ENCODE measurements at places on chromosomes 4 and X.

- DNase-seq: no peak
Measured at GRCh38 chrX:132444936-132445335, 43.9 kb downstream of the MBNL3 start.

GRCh38 chr4:186201535-186202230, 10.3 kb downstream of the CYP4V2 start:
- DNase-seq: peak; percentile 86

GRCh38 chrX:153639177-153640044, 7.6 kb upstream of the DUSP9 start:
- no peak for DNase-seq

- DNase-seq: no peak
Measured at GRCh38 chrX:46898207-46898606, 14.0 kb upstream of the JADE3 start.

- no peak for DNase-seq
Measured at GRCh38 chr4:123159479-123159878, 237.1 kb upstream of the NUDT6 start.

DNA sequence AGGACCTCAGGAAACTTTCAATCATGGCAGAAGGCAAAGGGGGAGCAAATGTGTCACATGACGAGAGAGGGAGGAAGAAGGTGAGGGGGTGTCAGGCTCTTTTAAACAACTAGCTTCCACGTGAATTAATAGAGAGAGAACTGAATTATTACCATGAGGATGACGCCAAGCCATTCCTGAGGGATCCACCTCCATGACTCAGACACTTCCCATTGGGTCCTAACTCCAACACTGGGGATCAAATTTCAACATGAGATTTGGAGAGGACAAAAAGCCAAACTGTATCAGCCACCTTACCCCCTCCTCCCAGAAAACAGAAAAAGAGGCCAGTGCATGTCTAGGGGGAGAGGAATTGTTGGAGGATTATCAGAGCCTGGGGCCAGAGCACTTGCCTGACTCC, 40.4 kb upstream of the LAS1L start:
- no peak for DNase-seq

- DNase-seq: no peak
Measured at GRCh38 chrX:133175605-133176004, 42.5 kb downstream of the TFDP3 start.

- DNase-seq: no peak
Measured at GRCh38 chr4:112152521-112152920, 7.3 kb downstream of the FAM241A start.

- no peak for DNase-seq
Measured at GRCh38 chr4:119581190-119581873, 47.3 kb downstream of the PDE5A start.

GRCh38 chrX:72621163-72621562, 48.5 kb upstream of the HDAC8 start:
- DNase-seq: no peak

GRCh38 chr4:55021214-55021613, 104.2 kb downstream of the KDR start:
- DNase-seq: no peak

- DNase-seq: no peak
Measured at GRCh38 chrX:79094075-79094832, 50.2 kb upstream of the GPR174 start.

- no peak for DNase-seq
Measured at GRCh38 chrX:121103381-121103780, 56.0 kb downstream of the GLUD2 start.

DNA sequence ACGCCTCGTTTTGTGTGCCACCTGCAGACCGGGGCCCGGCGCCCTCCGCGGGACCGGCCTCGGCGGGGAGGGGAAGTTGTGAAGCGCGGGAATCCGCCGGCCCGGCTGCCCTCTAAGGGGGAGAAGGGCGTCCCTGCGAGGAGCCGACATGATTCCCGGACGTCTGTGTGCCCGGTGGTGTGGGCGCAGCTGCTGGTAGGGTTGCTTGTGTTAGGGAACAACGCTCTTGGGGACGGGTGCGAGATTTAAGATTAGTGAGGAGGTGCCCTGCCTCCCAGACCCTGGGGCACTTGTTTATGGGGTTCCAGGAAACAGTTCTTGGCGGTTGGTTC, 627 bp downstream of the CDKN2AIP start:
- peak; percentile 80 for DNase-seq

GRCh38 chrX:20225488-20225833, 41.2 kb downstream of the RPS6KA3 start:
- DNase-seq: no peak

GRCh38 chrX:52424656-52425055, 55.8 kb downstream of the XAGE2 start:
- no peak for DNase-seq

GRCh38 chr4:148017801-148018200, 285.9 kb downstream of the ARHGAP10 start:
- DNase-seq: no peak

DNA sequence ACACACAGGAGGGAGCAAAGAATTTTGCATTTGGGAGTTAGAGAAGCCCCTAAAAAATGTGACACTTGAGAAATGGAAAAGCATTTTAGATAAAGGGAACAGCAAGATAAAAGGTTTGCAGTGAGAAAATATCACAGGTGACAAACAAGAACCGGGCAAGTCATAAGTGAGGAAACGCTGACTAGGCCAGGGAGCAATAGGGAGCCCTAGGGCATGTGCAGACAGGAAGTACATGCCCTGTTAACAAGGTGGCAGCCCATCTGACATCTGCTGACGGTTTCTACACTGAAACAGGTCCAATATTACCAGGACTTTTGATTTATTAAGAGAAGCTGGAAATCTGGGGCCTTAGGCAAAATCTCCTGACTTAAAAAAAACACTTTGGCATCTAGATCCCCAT, 4.0 kb upstream of the IL13RA1 start:
- DNase-seq: no peak

- no peak for DNase-seq
Measured at GRCh38 chrX:137401092-137401491, 164.8 kb upstream of the ZIC3 start.

- no peak for DNase-seq
Measured at GRCh38 chrX:45900766-45901615, 644.2 kb downstream of the ZNF674 start.

GRCh38 chr4:105483840-105484239, 10.0 kb upstream of the PPA2 start:
- no peak for DNase-seq

DNA sequence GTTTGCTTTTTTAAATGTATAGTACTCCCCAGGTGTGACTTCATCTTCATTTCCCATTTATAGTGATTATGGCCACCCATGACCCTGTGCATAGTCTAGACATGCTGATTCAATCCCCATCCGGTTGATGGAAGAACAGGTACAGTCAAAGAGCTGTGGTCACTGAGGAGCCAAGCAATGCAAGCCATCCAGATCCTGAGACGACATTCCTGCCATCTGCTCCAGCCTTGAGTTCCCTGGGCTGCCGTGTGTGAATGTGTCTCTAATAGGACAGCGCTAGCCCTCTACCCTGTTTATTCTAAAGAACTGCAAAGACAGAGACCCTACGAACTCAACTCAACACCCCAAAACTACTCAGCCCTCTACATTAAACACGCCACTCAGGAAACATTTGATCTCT, 1.7 kb downstream of the KCNIP4 start:
- no peak for DNase-seq

- no peak for DNase-seq
Measured at GRCh38 chrX:74521961-74522751, 92.3 kb downstream of the RLIM start.

DNA sequence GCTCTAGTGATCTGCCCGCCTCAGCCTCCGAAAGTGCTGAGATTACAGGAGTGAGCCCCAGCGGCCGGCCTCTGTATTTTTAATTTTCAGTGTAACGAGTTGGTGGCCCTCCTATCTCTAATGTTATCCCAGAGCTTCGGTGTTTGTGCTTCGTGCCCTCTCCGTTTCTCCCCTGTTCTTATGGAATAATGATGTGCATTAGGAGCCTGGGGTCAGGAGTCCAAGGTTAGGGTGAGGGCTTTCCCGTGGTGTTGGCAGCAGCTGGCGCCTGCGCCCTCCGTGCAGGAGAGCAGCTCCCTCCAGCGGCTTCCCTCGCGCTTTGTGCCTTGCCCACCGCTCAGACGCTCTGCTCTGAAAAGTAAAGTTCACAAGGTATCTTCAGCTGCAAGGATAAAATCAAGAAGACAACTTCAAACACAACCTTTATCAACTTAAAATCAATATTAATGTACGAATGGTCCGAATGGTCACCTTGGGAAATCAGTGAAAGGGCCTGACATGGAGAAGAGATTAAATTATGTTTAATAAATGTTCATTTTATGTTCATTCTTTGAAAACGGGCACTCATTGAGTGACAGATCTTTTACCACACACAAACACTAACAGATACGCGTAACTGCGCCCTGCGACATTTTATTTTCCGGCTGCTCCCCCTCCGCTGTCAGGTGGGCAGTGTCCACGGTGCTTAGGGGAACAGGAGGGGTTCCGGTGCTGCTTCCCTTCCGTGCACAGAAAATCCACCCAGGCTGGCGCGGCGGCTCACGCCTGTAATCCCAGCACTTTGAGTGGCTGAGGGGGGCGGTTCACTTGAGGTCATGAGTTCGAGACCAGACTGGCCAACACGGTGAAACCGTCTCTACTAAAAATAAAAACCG, 62.4 kb downstream of the TRAPPC11 start:
- DNase-seq: peak; percentile 85

- no peak for DNase-seq
Measured at GRCh38 chr4:22238742-22239141, 277.1 kb downstream of the ADGRA3 start.

DNA sequence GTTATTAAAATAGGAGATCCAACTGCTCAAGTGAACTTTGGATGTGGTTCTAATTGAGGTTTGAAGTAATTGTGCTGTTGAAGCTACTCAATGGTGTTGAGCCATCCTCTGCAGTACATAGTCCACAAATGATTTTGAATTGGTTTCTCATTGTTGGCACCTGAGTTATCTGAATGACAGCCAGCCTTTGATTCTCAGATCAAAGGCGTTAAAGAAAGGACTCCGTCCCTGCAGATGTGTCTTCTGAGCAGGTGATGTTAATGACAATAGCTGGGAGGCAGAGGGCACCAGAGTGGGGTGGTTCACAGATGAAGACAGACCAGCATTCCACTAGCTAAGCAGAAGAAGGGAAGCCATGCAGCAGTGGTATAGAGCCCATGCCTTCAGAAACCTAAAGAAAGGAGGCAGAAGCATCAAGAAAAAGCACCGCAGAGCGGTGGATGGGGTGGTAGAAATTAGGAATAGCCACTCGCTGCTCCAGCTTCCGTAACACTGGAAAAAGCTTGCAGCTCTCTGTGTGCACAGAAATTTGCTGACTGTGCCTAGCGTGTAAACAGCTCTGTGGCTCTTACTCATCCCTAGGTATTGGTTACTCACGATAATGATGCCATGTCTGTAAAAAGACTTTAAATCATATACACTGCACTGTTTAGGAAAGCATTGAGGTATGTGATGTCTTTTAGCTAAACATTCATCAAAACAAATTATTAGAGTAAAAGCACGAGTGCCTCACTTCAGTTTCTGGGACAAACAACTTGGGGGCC, 79.2 kb upstream of the CLCN4 start:
- no peak for DNase-seq

GRCh38 chr4:70667740-70668535, 1.6 kb upstream of the JCHAIN start:
- DNase-seq: no peak

DNA sequence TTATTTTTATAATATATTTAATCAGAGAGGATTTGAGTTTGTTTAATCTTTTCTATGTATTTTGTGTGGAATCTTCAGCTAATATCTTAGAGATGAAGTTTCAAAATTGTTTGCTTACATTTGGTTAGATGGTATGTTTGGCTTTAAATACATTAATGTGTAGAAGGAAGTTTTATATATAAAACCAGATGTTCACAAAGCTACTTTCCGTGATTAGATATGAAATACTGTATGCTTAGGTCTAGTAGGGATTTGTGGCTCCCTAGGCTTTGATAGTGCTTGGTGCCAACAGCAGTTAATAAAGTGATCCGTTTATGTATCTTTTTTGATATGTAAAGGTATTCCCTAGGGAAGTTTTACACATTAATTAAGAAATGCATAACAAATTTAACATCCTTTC, 223.0 kb downstream of the ARHGAP10 start:
- no peak for DNase-seq

DNA sequence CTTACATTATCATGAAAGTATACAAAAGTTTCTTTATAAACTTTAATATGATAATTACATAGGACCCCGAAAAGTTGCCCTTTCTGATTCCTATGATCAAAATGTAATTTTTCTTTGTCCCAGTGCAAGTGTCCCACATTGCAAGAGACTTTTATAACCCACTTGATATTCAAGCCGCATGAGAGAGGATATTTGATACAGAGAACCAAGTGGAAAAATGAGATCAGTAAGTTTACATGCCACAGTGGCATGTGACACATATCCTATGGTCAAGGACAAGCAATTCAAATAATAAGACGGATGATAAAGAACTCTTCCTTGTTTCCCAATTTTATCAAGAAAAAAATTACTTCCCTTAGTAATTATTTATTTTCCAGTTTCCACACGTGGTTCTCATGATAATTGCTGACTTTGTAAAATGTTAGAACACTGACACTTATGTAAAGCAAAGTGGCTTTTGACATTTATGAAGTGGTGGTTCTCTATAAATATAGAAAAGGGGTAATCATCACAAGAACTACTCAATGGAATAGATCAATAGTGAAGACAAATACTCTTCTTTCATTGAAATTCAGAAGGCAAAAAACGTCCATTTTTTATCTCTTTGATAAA, 273.7 kb upstream of the NOCT start:
- no peak for DNase-seq

- DNase-seq: no peak
Measured at GRCh38 chr4:70754990-70755688, 33.4 kb downstream of the RUFY3 start.

DNA sequence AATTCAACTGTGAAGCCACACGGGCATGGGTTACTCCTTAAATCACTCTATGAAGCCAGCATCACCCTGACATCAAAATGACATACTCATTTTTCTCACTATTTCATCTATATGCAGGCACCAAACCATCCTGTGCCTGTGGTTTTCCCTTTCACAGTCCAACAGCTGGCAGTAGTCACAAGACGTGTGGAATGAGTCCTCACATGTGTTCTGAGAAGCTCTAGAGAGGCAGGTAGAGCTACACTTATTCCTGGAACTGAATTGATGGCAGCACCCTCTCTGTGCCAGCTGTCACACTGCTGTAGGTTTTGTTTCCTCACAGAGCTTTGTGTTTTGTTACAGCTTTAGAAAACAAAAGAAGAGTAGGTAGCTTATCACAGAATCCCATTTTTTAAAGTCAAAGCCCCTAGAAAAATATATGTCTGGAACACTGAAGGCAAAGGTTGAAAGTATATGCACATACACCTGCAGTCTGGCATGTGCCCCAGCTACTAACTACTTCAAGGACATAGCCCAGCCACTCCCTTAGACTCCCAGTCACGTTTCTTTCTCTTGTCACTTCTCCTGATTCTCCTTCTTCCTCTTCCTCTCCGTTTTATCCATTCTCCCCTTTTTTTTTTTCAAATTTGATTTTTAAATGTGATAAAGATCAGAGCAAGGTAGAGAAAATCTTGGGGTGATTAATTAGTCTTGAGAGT, 107.1 kb downstream of the ANXA10 start:
- no peak for DNase-seq
